ENCODE measurements at places on chromosomes 5 and 9.

GRCh38 chr5:17005107-17005828 lies 69.2 kb upstream of the MYO10 start:
- no peak for DNase-seq

DNA sequence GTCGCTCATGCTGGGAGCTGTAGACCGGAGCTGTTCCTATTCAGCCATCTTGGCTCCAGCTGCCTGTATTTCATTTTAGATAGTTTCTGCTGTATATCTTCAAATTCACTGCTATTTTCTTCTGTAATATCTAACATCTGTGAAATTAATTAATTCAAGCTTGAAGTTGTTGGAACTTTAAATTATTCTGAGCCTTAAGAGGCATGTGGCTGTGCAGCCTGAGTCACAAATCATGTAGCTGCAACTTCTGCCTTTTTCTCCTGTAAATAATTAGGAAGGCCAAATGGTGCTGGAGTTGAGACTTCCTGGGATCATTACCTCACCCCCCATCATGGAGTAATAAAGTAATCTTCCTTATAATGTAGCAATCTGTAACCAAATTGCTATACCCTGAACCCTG lies 183.3 kb upstream of the PCSK5 start:
- DNase-seq = no peak

DNA sequence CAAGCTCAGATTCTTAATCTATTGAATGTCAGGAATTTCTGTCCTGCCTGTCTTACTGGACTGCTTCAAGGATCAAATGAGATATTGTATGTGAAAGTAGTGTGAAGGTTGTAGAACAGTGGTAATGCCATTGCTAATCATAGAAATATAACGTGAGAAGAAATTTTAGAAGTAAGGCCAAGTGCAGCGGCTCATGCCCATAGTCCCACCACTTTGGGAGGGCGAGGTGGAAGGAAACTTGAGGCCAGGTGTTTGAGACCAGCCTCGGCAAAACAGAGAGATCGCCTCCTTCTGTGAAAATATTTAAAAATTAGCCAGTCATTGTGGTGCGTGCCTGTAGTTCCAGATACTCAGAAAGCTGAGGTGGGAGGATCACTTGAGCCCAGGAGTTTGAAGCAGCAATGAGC lies 5.1 kb upstream of the HSPA5 start:
- DNase-seq = no peak

DNA sequence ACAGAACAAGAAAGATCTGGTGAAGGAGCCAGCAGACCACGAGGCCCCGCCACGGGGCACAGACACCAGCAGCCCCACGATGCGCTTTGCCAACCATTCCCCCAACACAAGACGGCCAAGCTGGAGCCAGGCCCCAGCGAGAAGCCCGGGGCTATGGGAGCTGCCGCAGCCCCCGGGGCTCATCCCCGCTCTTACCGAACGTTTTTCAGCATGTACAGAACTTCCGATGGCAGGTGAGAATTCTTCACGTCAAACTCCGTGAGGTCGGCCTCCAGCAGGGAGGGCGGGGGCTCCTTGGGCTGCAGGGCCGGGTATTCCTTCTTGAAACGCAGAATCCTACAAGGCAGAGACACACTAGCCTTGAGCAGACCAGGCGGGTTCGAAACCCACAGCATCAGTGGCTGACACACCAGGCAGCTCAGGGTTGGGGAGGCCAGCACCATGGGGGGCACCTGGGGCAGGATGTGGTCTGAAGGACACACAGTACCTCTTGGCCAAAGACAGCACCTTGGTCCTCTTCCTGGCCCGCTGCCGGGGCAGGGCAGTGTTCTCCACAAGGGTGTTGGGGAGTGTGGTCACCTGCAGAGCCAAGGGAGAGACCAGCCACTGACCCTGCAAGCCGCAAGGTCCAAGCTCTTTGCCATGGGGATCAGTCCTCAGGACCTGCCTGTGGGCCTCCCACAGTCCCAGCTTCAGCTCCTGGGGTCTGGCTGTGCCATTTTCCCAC lies 6.8 kb downstream of the PNPLA7 start:
- DNase-seq = no peak

- DNase-seq = no peak
These were observed 63.7 kb upstream of the RUFY1 start for GRCh38 chr5:179486596-179487051.

- DNase-seq = no peak
These were observed 304.5 kb downstream of the CWC27 start for GRCh38 chr5:65073250-65073661.

All from NCI-H510A (cell line).